ENCODE measurements at places on chromosomes 6 and 20.

GRCh38 chr6:3337521-3338350 lies 79.0 kb downstream of the PSMG4 start:
- no peak for DNase-seq

DNA sequence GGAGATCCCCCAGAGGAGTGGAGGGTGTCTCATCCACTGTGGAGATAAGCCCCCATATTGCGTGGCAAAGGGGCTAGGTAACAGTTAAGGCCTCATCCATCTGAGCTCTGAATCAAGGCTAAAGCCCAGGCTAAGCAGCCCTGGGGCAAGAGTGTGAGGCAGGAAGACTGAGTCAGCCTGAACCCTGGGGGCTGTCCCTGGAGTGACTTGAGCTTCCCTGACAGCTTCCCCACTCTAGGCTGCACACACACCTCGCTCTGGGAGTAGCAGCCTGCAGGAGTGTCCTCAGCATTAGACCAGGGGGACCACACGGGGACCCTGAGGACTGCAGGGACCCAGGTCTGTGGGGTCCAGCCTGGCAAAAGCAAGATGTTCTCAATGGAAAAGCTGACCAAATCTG lies 27.9 kb downstream of the UBD start:
- DNase-seq, result no peak

DNA sequence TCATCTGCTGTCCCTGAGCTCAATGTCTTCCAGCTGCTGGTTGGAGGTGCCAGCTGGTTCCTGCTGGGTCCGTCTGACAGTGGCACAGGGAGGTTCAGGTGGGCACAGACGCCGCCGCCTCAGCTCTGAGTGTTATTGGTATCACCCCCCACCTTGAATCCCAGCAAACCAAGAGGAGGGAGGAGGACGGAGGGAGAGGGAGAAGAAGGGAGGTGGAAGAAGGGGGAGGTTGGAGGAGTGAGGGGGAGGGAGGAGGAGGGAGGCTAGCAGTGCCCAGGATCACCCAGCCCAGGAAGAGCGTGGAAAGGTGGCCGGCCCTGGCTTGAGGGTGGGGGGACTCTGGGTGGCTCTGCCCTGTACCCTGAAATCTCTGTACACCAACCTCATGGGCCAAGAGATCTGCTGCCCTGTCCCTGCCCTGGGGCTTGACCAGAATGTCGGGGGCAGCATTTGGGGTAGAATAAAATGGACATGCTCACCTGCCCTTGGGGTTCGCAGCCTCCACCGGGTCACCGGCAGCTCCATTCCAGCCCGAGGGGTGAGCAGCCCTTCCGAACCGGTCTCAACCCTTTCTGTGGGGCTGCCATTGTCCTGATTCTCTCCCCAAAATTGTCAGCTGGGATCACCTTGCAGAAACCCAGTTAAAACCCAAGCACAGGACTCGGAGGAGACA lies 17.1 kb downstream of the NTSR1 start:
- DNase-seq, result no peak

GRCh38 chr6:91782802-91783201 lies 1195.9 kb upstream of the MAP3K7 start:
- DNase-seq, result no peak

- no peak for DNase-seq
Measured at GRCh38 chr6:118678866-118679265, 27.5 kb upstream of the CEP85L start.

DNA sequence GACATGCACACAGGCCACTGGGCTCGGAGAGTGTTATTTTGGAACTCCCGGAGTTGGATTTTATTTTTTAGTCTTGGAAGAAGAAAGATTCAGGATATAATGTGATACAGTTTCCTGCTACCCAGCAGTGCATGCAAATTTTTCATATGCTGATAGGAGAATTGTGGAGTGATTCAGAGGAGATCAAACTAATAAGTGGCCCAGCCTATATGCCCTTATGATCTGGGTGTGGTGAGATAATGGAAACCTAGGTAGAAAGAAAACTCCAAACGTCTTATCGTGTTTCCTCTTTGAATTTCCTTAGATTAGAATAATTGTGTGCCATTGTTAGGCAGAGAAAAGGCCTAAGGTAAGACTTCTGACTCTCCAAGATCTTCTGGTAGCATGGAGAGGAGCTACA lies 401.2 kb upstream of the BTBD3 start:
- DNase-seq, result no peak

- no peak for DNase-seq
Measured at GRCh38 chr6:33064723-33065122, 8.7 kb downstream of the HLA-DPA1 start.

- no peak for DNase-seq
Measured at GRCh38 chr20:59144179-59144830, 19.3 kb upstream of the ZNF831 start.

DNA sequence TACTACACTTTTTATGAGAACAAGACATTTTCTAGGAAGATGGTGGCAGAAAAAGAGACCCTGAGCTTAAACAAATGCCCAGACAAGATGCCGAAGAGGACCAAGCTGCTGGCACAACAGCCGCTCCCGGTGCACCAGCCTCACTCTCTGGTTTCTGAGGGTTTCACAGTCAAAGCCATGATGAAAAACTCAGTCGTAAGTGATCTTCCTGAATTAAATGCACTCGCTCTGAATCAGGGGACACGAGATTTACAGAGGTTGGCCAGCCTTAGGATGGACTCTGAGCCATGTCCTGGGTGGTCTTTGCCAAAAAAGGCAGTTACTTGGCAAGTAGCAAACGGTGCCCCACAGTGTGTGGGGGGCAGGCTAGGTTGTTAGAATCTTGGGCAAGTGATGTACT lies 423 bp downstream of the PACRG start:
- DNase-seq, result no peak

GRCh38 chr20:21096321-21097043 lies 9.7 kb downstream of the LINC00237 start:
- DNase-seq, result no peak

DNA sequence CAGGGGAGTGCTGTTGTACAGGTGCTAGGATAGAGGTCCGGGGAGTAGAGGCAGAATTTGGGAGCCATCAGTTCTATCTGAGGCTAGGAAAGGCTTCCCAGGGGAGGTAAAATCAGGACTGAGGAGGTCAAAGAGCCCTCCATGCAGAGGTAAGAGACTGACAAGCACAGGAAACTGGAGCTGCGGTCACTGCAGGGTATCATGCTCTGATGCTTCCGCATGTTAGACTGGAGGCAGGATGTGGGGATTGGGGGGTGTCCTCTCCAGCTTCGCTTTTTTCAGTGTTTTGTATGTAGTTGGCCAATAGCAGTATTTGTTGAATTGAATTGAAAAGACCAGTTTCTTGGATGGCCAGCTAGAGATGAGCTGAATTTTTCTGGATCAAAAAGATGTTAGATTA lies 87.8 kb downstream of the SLC22A3 start:
- DNase-seq, result no peak

- no peak for DNase-seq
Measured at GRCh38 chr20:44287272-44288097, 23.5 kb downstream of the FITM2 start.

- DNase-seq, result no peak
Measured at GRCh38 chr6:36368921-36369865, 18.3 kb downstream of the ETV7 start.

DNA sequence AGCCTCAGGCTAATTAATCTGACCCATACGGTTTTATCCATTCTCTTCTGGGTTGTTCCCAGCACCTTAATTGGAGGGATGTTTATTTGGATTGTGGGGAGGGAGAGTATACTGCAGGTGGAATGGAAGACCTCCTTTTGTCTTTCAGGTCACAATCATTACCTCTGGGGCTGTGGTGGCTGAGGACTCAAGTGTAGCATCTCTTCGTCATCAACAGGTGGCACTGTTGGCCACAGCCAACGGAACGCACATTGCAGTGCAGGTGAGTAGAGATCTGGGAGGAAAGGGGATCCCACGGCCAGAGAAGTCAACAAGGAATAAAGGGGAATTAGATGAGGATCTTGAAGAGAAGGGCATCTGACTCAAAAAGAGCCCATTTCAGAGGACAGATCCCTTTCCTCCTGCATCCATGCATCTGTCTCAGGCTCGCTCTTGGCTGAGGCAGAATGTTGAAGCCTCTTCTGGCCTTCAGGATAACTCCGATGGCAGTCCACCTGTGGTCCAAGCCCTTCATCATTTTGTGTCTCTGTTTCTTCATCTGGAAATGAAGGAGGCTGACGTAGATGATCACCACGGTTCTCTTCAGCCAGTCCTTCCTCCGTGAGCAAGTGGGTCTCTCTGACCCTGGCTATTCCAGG lies 3.2 kb upstream of the DEF6 start:
- peak; percentile 34 for DNase-seq

- DNase-seq, result no peak
Measured at GRCh38 chr20:3704087-3704486, 8.3 kb downstream of the SIGLEC1 start.

DNA sequence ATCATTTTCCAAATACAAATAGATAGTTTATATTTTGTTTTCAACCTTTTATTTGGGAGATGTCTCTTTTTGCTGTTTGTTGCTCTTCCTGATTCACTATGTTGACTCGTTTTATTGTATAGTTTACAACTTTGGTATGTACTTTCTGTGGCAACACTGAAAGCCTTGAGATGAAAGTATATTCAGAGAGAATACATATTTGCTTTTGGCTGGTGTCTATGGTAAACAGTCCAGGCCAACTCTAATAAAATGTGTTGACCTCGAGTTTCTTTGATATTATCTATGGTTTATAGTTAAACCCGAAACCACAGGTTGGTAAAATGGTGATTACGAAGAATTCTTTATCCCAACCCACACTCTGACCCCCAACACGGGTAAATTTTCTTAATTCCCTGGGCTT lies 919.6 kb upstream of the MAP3K7 start:
- no peak for DNase-seq

Data from activated CD4-positive, alpha-beta T cell treated with anti-CD3 and anti-CD28 coated beads, Interleukin-2, amount 50 U/mL, for 4 hours (primary cell).